ENCODE measurements at places on chromosomes 1 and 21. TPM values are rescaled to one million over a fixed set of nuclear protein-coding genes. Genes with fewer than 3 reads are reported as not detected.

The INAVA gene
- 0.16 TPM for total RNA-seq

- no peak for DNase-seq
These were observed 820.7 kb downstream of the NCAM2 start for GRCh38 chr21:21818898-21819297.

The SPRR1B gene
- total RNA-seq, result not detected

The RRAGC gene
- total RNA-seq, result 81.3 TPM

- DNase-seq, result no peak
These were observed 27.5 kb downstream of the PRMT2 start for GRCh38 chr21:46662765-46663500.

- no peak for DNase-seq
These were observed 313.9 kb downstream of the BARHL2 start for GRCh38 chr1:90402893-90403849.

GRCh38 chr1:183303901-183304300, 114.3 kb downstream of the NMNAT2 start:
- no peak for DNase-seq

The PPIAL4G gene
- total RNA-seq, result not detected

DNA sequence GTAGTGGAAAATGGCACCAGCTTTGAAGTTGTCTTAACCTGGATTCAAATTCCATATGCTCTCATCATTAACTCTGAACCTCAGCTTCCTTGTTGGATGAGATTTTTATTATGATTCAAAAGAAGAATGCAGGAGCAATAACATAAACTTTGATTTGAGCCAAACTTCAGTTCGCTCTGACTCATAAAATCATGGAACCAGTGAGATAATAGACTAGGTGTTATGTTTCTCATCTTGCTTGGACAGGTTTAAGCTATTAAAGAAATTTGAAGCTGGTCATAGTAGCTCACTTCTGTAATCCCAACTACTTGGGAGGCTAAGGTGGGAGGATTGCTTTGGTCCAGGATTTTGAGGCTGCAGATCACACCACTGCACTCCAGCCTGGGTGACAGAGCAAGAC, 172.8 kb downstream of the CLEC20A start:
- no peak for DNase-seq

DNA sequence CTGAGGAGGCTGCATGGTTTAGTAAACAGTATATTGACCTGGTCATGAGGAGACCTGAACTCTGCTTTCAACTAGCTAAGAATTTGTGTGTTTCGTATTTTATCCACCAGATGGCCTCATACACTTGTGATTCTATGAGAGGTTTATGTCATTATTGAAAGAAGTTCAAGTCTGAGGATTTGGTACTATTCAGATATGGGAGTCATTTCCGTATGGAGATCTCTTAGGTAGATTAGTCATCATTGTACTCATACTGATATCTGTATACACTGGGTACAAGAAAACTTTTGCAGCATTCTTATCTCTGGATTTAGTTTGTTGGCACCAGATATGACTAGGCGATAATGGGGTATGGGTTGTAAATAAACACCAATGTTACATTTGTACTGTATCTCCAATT, 26.6 kb downstream of the ATF6 start:
- DNase-seq, result no peak

DNA sequence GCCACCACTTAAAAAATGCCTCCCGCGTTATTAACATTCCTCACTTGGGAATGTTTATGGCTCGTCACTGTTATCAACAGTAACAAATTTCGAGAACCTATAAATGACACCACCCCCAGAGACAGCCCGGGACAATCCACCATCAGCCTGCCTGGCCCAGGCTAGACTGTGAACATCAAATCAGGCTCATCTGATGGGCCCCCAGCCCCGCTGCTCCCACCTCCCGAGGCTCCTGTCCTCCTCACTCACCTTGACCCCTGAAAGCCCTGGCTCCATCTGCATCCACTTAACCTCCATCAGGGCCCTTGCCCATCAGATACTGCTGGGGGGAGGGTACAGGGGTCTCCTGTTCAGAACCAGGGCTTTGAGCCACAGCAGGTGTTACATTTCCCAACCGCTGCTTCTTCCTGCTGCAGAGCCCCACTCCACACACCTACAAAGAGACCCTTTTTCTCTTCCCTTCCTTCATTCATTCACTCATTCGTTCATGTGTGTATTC, 156.5 kb upstream of the VAMP3 start:
- DNase-seq, result no peak

The OR2T10 gene
- not detected for total RNA-seq

The AADACL3 gene
- 0.19 TPM for total RNA-seq

The SLC6A17 gene
- total RNA-seq, result not detected

DNA sequence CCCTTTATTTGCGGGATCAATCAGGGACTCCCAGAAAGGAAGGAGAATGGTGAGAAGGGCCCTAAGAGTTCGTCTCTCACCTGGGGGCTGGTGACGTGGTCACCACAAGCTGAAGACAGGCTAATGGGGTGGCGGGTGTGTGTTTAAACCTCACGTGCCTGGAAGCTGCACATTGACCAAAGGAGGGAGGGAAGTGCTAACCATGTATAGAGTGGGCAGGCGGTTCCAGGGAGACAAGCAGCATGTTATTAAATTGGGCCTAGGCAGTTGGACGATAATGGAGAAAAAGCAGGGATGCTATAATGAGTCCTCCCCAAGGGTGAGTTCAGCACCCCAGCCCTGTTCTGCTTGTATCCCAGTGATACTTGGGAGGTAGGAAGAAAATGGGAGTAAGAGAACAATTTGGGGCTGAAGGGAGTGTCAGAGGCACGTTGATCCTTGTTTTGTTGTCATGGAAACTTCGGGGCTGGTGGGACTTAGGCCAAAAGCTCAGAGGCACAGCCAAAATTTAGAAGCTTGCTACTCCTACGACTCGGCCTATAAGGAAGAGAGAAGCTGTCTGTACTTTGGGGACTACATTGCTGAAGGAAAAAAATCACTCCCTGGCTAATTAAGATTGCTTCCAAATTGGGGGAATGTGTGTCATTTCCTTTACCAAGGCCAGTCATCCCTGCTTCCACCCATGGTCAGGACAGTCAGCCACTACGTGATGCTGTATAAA, 33.2 kb upstream of the EPHA8 start:
- no peak for DNase-seq

DNA sequence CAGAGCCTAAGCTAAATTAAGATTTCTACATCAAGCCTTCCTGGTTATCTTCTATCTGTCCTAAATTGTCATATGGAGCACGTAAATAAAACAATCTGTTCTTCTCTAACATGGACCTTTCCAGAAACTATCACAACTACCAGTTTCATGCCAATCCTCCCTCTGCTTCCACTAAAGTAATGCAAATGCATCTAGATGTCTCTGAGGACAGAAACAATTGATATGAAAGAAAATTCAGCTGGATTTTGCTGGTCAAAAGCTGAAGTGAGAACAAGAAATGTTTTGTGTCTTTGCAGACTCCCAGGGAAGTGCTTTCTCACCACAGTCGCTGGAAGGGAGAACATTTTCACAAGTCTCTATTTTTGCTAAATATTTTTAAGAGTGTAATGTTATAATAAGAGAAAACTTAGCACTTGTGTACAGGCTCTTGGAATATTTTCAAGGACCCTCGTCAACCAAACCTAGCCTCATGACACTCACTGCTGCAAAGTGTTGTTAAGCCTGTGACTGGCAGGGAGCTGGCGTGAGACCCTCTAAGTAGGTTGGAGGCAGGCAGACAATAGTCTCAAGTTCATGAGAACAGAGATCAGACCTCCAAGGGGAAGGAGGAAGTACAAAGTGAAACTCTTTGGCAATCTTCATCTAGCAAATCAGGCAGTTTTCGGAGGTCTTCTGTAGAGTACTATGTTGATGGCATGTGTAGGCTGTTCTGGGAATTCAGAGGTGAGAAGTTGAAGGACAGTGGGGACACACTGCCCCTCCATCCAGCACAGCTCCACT, 38.8 kb downstream of the DNASE2B start:
- no peak for DNase-seq

GRCh38 chr1:45846931-45847330, 43.5 kb downstream of the MAST2 start:
- no peak for DNase-seq

The SRM gene
- 103 TPM for total RNA-seq

GRCh38 chr1:51504806-51505525, 14.1 kb downstream of the EPS15 start:
- no peak for DNase-seq

- no peak for DNase-seq
These were observed 197.2 kb downstream of the ADSS2 start for GRCh38 chr1:244254467-244254866.

- DNase-seq, result no peak
These were observed 22.9 kb upstream of the ZNF326 start for GRCh38 chr1:89972024-89972423.

- no peak for DNase-seq
These were observed 139.6 kb downstream of the TOMM20 start for GRCh38 chr1:234989019-234989418.

DNA sequence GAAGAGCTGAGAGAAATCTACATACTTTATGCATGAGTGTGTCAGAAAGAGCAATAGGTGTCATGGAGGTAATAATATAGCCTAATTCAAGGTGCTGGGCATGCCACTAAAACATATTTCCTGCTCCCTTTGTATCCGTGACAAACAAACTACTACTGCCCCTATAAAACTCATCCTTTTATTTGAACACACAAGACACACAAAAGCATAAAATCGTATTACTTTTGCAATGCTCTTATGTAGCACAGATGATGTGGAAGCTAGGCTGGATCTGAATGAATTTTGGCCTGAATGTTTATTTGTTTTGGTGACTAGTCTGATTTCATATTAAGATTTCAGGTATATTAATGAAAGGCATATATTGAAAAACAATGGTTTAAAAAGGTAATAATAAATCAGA, 239.3 kb upstream of the NEGR1 start:
- DNase-seq, result no peak

DNA sequence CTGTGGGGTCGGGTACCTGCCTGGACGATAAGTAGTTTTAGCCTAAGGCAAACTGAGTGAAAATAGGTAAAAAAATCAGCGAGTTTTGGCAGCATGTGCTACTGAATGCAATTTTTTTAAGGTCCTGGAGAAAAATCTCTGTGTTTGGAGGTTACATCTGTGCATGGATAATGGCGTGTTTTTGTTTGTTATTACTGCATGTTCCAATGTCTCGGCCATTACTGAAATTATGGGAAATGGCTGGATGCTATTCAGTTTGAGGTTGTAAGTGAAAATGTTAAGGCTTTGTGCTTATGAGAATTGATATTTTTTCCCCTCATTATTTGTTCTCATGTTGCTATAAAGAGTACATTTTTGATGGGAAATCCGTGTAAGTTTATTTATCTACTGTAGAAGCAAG, 441.7 kb downstream of the PRDM2 start:
- no peak for DNase-seq

DNA sequence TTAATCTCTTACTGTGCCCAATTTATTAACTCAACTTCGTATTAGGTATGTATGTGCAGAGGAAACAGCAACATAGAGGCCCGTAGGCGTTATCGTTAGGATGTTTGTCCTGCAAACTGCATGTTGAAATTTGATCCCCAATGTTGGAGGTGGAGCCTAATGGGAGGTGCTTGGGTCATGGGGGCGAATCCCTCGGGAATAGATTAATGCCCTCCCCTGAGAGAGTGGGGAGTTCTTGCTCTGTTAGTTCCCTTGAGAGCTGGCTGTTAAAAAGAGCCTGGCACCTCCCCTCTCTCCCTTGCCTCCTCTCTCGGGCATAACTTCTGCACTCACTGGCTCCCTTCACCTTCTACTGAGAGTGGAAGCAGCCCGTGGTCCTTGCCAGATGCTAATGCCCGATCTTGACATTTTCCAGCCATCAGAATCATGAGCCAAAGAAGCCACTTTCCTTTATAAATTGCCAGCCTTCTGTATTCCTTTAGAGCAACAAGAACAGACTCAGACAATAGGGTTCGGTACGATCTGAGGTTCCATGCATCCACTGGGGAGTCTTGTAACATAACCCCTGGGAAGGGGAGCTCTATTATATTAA, 149.0 kb upstream of the RAB4A start:
- DNase-seq, result no peak

GRCh38 chr1:5725855-5726585, 266.2 kb downstream of the NPHP4 start:
- peak; percentile 71 for DNase-seq

- DNase-seq, result peak; percentile 65
These were observed 9.0 kb upstream of the IFFO2 start for GRCh38 chr1:18965206-18966173.

The SNX7 gene
- 14.3 TPM for total RNA-seq

- no peak for DNase-seq
These were observed 37.0 kb upstream of the TINAGL1 start for GRCh38 chr1:31539329-31539728.

The SPRR4 gene
- total RNA-seq, result not detected

DNA sequence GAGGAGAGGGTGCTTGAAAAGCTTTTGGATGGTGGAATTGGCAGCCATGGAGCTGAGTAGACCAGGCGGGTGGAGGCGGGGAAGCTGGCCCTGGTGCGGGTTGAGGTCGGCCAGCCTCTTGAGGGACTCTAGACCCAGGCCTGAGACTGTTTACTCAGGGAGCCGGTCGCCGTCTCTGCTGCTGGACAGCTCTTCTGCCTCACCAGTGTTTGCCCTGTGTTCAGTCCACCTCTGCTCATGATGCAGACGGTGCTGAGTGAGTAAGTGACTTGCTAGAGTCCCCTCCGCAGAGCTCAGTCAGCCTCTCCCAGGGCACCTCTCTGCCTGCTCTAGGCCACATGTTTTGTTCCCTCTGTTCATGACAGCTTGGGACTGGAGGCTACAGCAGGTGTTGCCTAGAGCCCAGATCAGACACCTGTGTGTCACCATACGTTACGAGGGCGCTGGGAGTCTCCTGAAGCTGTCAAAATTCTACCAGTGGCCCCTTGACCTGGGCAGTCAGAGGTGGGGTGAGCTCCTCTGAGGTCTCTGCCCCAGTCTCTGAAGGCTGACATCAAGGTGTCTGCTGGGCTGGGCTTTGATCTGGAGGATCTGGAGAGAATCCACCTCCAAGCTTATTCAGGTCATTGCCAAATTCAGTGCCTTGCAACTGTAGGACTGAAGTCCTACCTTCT, 73.5 kb upstream of the WNT4 start:
- peak; percentile 80 for DNase-seq

- DNase-seq, result no peak
These were observed 251.7 kb downstream of the BRINP3 start for GRCh38 chr1:190226006-190226405.

DNA sequence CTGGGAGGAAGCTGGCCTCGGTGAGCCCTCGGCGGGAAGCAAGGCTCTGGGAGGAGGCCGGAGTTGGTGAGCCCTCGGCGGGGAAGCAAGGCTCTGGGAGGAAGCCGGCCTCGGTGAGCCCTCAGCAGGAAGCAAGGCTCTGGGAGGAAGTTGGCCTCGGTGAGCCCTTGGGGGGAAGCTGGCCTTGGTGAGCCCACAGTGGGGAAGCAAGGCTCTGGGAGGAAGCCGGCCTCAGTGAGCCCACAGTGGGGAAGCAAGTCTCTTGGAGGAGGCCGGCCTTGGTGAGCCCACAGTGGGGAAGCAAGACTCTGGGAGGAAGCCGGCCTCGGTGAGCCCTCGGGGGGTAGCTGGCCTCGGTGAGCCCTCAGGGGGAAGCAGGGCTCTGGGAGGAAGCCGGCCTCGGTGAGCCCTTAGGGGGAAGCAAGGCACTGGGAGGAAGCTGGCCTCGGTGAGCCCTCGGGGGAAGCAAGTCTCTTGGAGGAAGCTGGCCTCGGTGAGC, 36.0 kb downstream of the KRTAP10-1 start:
- no peak for DNase-seq

All from mesenteric fat pad (tissue), 1 donor.